ENCODE measurements at places on chromosomes 5 and 9.

GRCh38 chr9:94638335-94639060 lies 820 bp downstream of the FBP1 start:
- DNase-seq = no peak

GRCh38 chr5:10564838-10565784 lies 1.2 kb downstream of the ANKRD33B start:
- no peak for DNase-seq

GRCh38 chr5:89301321-89302025 lies 418.5 kb upstream of the MEF2C start:
- DNase-seq = no peak

- DNase-seq = peak; percentile 75
Measured at GRCh38 chr9:98045234-98046179, 11.0 kb upstream of the NANS start.

GRCh38 chr5:173554038-173554955 lies 62.2 kb downstream of the BOD1 start:
- no peak for DNase-seq

- no peak for DNase-seq
Measured at GRCh38 chr9:22068369-22068768, 59.3 kb upstream of the CDKN2B start.

All from DMS 273 treated with DMSO at 0.1 percent for 48 hours (cell line).